T-helper 9 cell (primary cell): ENCODE measurements at places on chromosomes 12 and 14.

DNA sequence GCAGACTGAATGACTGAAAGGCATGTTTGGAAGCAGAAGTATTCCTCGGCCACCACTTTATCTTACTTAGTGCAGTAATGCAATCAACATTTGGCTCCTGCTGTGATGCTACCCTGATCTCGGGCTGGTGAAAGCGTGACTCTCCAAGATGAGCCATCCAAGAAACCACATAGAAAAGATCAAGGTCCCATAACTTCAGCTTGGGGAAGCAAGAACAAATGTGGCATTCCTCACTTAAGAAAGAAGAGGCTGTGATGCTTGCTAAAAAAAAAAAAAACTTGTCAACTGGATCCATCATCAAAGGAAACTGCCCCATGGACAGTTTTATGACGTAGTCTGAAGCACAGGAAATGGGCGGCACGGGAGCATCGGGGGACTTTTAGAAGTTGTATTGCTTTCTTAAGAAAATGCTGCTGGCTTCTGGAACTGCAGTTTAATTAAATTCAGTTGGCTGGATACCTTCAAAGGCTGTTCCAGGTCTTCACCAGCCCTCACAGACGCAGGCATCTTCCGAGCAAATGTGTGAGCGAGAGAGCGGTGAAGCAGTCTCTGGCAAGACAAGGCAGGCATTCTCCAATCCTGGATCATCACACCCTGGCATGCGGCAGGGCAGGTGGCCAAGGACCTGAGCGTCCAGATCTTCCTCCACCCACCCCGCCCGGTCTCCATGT, 38.2 kb upstream of the MAP1LC3B2 start:
- DNase-seq, result no peak

DNA sequence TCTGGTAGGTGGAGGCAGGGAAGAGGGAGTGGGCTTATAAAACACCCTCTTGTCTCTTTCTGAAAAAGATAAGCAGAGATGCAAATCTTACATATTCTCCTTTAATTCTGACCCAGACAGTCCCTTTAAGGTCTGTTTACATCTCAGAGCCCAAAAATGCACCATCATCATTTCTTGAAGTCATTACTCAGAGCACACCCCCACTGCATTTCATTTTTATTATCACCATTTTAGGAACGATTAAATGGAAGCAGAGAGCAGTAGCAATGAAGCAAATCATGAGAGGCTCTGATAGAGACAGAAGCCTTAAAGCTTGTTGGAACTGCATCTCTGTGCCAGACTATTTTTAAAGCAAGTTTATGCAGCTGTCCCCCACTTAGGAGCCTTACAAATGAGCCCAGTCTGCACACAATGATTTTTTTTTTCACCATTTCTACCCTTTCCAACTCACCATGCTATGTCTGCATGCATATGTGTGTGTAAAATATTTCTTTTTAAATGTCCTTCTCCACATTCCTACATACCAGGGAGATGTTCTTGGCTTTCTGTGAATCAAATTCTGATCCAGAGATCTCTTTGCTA, 311.0 kb downstream of the GRIN2B start:
- DNase-seq, result no peak

GRCh38 chr14:75003250-75004027, 718 bp downstream of the EIF2B2 start:
- no peak for DNase-seq

- DNase-seq, result no peak
Observed at GRCh38 chr12:1533602-1534304, 60.6 kb downstream of the FBXL14 start.

GRCh38 chr12:60920841-60921495, 1325.1 kb downstream of the SLC16A7 start:
- no peak for DNase-seq

GRCh38 chr12:115756271-115756670, 521.2 kb downstream of the MED13L start:
- DNase-seq, result no peak

- no peak for DNase-seq
Observed at GRCh38 chr14:100504372-100505078, 82.7 kb downstream of the BEGAIN start.

DNA sequence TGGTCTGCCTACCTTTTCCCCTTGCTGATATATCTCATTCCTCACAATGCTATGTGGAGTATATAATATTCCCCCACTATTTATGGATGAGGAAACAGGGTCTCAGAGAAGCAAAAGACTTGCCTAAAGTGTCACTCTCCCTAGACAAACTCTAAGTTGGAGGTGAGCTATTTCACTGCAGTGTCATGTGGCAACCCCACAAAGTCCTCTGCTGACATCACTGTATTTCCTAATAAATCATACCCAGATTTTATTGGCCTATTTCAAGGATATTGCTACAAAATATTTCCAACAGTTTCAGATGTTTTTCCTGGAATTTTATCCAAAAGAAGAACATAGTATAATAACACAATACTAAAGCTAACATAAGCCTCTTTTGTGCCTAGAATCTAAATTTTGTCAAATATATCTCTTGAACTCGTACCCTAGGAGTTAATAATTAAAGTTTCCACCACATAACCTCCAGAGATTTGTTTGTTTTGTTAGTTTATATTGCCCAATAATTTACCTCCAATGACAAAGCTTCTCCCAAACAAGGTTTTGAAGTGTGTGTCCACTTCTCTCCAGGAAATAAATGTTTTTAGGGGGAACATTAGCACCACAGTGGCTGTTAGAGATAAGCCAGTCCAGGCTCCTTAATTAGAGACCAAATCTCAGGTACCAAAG, 215.1 kb downstream of the ASCL1 start:
- DNase-seq, result no peak

DNA sequence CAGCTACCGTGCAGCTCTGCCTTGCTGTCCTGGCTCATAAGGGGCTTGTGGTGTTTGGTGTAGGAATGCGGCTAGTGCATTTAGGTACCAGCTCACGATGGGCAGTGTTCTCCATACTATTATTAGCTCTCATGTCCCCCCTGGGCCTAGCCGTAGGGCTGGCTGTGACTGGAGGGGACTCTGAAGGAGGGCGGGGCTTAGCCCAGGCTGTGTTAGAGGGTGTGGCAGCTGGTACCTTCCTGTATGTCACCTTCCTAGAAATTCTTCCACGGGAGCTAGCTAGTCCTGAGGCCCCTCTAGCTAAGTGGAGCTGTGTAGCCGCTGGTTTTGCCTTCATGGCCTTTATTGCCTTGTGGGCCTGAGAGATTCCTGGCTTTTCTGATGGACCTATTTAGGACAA, 2.1 kb downstream of the SLC39A2 start:
- no peak for DNase-seq

DNA sequence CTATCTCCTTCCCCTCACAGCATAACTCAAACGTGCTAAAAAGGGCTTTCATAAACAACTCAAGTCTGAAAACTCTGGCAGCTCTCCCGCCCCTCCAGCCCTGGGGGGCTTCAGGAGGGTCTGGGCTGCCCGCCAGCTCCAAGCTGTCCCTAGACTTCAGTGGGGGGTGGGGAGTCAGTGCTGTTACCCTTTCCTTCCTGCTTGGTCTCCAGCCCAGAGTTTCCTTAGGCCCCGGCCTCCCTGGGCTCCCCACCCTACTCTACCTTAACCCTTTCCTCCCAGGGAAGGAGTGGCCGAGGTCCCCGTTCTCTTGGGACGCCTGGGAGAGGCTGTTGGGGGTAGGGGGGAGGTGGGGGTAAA, 530 bp upstream of the NYNRIN start:
- no peak for DNase-seq

- no peak for DNase-seq
Observed at GRCh38 chr12:77153706-77154105, 88.3 kb upstream of the E2F7 start.

GRCh38 chr14:60944204-60944603, 36.7 kb downstream of the TRMT5 start:
- no peak for DNase-seq

DNA sequence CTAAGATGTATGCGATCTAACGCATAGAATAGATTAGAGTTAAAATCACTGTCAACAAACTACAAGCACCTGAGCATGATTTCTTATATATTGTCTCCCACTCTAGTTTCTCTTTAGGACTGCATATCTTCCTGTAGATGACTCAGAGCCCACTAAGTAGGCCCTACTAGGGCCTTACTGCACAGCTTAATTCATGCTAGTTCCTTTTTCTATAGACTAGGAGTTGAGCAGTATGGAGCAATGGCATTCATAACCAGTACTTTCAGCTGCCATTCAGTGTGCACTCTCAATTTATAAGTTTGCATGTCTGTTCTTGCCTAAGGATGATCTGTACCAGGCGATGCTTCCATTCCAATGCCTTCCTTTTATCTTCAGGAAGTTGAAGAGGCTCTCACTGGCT, 103.5 kb downstream of the METTL25 start:
- no peak for DNase-seq

DNA sequence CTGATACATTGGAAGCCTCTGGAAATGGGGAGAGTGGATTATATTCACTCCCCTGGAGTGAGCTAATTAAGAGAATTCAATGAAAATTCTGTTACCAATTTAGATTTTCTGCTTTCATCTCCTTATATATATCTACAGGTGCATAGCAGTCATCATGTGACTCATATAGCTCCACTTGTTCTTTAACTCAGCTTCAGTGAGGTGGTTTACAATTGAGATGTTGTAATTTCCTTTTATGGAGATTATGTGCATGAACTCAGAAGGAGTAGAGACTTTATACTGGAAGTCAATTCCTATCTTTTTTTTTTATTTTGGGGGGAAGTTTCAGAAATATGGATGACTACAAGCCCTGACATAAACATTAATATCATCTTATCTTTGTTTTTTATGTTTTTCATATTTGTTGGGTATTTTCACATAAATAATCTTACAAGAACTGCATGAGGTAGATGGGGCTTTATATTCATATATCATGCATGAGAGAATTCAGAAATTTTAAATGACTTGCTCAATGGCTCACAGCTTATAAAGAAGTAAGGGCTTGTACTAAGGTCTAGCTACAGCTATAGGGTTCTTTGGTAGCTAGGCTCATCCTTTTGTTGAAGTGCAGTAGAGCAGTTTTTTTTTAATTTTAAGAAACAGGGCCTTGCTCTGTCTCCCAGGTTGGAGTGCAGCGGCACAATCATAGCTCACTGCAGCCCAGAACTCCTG, 92.3 kb upstream of the SCAF11 start:
- no peak for DNase-seq

DNA sequence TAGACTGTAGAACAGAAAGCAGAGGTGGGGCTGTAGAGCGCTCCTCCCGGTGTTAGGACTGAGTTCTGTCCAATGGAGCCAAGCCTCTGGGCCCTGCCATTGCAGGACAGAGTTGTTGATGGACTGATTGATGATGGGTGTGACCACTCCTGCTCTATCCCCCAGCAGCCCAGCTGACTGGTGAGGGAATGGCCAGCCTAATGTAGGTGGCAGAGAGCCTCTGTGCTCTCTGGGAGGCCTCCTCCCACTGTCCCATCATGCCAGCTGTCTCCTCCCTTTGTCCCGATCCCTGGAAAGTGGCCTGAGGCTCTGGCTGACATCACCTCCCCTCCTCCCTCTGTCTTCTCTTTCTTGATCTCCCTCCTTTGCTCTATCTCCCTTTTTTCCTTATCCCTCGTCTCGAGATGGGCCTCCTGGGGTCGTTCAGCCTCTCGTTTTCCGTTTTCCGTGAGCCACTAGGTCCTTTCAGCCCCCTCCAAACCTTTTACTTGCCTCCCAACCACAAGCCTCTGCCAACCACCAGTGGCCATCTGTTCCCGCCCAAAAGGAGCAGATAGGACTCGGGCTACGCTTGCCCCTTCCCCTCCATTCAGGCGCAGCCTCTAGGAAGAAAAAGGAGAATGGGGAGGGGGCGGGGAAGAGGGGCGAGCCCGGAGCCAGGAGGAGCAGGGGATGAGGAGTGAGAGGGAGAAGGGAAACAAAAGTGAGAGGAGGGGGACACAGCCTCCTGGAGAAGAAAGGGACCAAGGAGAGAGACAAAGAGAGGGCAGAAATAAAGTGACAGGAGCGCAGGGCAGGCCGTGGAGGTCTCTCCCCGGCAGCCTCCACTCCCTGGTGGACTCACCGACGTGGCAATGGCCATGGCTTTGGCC, 572 bp downstream of the EFS start:
- DNase-seq, result no peak

DNA sequence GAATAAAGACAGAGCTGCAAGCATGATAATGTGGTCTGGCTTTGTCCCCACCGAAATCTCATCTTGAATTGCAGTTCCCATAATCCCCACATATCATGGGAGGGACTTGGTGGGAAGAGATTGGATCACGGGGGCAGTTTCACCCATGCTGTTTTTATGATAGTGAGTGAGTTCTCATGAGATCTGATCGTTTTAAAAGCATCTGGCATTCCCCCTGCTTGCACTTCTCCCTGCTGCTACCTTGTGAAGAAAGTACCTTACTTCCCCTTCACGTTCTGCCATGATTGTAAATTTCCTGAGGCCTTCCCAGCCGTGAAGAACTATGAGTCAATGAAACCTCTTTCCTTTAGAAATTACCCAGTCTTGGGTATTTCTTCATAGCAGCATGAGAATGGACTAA, 158.7 kb downstream of the SLC35F4 start:
- DNase-seq, result no peak

- no peak for DNase-seq
Observed at GRCh38 chr12:72246370-72246769, 25.8 kb upstream of the TRHDE start.

GRCh38 chr12:57515408-57515933, 4.8 kb downstream of the DDIT3 start:
- DNase-seq, result no peak

DNA sequence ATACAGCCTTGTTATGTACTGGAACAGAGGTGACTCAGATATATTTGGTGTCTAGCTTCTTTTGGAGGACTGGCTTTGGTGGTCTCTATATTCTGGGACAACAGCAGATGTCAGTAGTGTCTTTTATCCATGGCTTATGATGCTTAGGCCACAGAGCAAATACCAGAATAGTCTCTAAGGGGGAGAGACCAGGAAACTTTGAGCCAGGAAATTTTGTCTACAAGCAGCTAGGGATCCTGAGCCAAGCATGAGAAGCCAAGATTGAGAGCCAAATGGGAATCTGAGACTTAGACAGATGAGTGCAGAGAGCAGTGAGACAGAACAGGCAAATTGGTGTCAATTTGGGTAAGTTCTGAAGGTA, 28.4 kb upstream of the PTPRR start:
- DNase-seq, result no peak

GRCh38 chr12:27101290-27101689, 18.9 kb upstream of the C12orf71 start:
- no peak for DNase-seq

DNA sequence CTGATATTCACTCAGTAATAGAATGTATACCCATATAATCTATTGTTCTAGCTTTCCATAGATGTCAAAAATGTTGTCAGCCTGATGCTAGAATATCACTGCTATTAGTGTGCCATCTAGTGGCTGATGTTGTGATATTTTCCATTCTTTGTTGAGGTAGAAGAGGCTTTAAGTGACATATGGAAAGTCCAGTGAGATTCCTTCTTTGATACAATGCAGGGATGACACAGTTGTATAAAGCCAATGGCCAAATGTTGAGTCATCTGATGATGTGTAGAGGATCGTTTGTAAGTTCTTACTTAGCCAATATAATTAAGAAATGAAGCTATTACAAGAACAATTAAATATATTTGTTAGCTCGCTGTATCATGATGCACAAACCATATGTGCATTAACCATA, 58.1 kb upstream of the PCED1B start:
- no peak for DNase-seq
